Naive thymus-derived CD8-positive, alpha-beta T cell (primary cell): ENCODE measurements at places on chromosomes 5 and 9.

DNA sequence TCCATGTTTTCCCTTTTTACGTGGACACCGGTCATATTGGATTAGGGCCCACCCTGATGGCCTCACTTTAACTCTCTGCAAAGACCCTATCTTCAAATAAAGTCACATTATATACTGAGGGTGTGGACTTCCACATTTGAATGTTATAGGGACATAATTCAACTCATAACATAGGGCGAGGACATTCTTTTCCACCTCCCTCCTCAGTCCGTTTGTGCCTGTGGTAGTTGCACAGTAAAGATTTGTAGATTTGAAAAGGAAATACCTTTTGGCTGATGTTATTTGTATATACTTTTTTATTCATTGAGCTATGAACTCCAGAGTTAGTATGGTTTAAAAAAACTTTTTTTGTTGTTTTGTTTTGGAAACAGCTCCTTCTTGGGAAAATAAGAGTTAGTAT is 51.0 kb upstream of the DHFR start:
- DNase-seq, result no peak

DNA sequence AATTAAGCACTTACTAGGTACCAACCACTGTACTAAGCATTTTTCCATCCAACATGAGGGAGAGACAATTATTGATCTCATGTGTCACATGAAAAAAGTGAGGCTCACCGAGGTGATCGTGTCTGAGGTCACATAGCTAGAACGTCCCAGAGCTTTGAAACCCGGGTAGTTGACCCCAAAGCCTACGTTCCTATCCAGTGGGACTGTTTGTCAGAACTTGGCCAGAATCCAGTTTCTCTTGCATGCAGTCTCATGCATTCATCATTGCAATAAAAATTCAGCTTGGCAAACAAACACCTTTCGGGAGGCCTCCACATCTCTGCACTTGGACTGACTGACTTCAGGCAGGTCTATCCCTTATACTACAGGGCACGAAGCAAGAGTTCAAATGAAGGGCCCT is 23.4 kb upstream of the FAT2 start:
- DNase-seq, result no peak

- no peak for DNase-seq
Observed at GRCh38 chr9:99626426-99626825, 195.3 kb upstream of the NR4A3 start.

- DNase-seq, result no peak
Observed at GRCh38 chr9:124040186-124040931, 28.8 kb downstream of the LHX2 start.

DNA sequence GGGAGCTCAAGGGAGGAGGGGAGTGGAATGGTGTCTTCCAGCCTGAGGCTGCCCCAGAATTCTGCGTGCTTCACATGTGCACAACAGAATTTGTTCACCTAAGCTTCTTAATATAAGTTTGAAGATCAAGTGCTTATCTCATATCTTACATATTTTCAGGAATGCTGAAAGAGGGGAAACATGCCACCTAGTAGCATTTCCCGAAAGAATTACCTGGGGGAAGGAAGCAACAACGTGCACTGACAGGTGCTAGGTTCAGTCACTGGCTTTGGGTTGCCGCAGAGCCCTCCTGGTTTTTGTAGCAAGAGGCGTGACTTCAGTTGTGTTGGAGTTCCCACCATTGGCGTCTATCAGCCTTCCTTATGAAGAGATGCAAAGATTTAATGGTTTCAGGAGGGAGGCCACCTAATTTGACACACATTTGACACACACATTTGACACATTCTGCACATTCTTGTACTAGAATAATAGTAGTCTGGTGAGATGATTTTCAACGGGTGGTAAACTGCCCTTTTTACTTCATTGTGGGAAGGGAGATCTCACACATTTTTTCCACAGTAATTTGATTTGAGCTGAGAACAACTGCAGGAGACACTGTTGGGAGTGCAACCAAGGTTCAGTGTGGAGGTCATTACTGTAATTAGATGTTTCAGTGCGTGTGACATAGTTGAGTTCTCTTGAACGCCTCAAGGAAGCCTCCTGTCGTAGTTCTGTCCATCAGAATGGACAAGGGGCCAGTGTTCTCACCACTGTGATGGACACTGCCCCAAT is 481.3 kb downstream of the CCDC171 start:
- no peak for DNase-seq

DNA sequence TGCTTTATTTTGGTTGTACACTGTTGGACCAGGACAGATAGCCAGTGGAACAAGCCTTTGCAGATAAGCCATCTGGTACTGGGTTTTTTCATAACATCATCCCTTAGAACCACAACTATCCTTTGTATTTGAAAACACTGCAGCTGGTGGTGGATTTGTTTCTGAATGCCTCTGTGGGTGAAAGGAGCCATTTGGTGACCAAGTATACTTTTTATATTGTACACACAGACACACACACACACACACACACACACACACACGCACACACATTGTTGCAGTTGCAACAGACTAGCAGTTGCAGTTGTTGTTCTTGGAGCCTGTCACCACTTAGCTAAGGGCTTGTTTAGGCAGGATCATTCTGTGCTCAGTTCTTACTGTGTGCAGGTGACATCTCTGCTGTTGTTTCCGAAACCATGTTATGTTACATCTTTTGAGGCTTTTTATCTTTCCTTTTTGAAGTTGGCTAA is 22.9 kb upstream of the CAVIN4 start:
- no peak for DNase-seq

GRCh38 chr9:131805803-131806202 is 65.9 kb upstream of the RAPGEF1 start:
- DNase-seq, result no peak

- DNase-seq, result no peak
Observed at GRCh38 chr5:59798862-59799667, 94.5 kb downstream of the PDE4D start.

- no peak for DNase-seq
Observed at GRCh38 chr9:110911659-110912418, 126.4 kb downstream of the LPAR1 start.

GRCh38 chr5:111746791-111747190 is 10.2 kb downstream of the NREP start:
- no peak for DNase-seq

DNA sequence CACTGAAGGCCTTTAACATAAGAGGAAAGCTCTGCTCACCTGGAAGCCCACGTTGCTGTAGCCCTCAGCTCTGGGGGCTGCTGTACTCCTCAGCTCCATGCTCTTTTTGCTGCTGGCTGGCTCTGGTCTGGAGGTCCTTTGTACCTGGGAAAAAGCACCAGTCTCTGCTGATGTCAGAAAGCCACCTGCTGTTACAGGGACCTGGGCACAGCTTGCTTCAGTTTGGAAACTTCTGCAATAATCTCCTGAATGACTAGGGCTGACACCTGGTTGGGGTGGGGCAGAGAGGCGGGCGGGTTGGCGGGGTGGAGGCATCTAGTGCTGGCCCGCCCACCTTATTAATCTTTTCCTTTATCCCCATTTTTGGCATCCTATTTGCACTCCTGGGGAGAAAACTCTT is at the start of gene SLC28A3:
Gene SLC28A3 (minus strand): TSS at position 224 of the 400 bp plus-strand sequence. CDS start 125 bp downstream, at position 99.
- no peak for DNase-seq

- DNase-seq, result no peak
Observed at GRCh38 chr5:446066-446882, 3.3 kb downstream of the EXOC3 start.

GRCh38 chr9:123637945-123638634 is 282.1 kb downstream of the CRB2 start:
- DNase-seq, result peak; percentile 25

- peak; percentile 4 for DNase-seq
Observed at GRCh38 chr9:105385381-105385985, 62.4 kb upstream of the FSD1L start.

DNA sequence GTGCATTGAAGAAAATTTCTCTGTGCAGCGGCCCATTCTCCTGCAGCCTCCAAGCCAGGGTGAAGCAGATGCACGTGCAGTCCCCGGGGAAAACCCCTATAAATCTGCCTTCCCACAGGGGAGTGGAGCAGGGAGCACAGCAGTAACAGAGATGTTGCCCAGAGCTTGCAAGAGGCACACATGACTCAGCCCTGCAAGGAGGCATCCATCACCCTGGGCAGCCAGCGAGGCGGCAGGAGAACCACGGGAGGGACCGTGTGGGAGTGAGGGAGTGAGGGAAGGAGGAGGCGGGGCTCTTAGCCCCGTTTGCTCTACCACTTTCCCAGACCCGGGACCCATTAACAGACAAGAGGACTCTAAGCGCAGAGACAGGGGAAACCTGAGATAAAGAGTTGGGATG is 96.2 kb upstream of the ARAP3 start:
- no peak for DNase-seq

DNA sequence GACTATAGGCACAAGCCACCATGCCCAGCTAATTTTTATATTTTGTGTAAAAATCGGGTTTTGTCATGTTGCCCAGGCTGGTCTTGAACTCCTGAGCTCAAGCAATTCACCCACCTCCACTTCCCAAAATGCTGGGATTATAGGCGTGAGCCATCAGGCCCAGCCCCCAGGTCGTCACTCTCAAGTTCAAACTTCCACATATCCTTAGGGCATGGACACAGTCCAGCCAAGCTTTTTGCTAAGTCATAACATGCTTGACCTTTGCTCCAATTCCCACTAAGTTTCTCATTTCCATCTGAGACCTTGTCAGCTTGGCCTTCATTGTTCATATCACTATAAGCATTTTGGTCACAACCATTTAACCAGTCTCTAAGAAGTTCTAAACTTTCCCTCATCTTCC is 43.9 kb upstream of the ARAP3 start:
- DNase-seq, result no peak

DNA sequence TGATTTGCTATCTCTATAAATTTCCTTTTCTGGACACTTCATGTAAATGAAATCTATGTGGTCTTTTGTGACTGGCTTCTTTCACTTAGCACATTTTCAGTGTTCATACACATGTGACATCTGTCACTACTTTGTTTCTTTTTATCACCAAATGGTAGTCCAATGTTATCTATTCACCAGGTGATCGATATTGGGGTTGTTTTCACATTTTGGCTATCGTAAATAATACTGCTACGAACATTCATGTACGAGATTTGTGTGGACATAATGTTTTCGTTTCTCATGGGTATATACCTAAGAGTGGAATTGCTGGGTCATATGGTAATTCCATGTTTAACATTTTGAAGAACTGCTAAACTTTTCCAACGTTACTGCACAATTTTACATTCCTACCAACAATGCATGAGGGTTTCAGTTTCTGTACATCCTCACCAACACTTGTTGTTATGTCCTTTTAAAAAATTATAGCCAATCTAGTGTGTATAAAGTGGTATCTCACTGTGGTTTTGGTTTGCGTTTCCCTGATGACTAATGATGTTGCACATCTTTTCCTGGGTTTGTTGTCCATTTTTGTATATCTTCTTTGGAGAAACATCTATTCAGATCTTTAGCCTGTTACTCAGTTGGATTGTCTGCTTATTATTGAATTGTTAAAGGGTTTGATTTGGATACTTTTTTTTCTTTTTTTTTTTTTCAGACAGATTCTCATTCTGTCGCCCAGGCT is 263.0 kb downstream of the PDZD2 start:
- DNase-seq, result no peak

GRCh38 chr9:35605351-35606137 is 482 bp downstream of the TESK1 start:
- DNase-seq, result no peak

GRCh38 chr5:43305948-43306565 is 7.2 kb downstream of the HMGCS1 start:
- DNase-seq, result peak; percentile 24

GRCh38 chr5:26872337-26872736 is 166.0 kb downstream of the CDH9 start:
- no peak for DNase-seq

DNA sequence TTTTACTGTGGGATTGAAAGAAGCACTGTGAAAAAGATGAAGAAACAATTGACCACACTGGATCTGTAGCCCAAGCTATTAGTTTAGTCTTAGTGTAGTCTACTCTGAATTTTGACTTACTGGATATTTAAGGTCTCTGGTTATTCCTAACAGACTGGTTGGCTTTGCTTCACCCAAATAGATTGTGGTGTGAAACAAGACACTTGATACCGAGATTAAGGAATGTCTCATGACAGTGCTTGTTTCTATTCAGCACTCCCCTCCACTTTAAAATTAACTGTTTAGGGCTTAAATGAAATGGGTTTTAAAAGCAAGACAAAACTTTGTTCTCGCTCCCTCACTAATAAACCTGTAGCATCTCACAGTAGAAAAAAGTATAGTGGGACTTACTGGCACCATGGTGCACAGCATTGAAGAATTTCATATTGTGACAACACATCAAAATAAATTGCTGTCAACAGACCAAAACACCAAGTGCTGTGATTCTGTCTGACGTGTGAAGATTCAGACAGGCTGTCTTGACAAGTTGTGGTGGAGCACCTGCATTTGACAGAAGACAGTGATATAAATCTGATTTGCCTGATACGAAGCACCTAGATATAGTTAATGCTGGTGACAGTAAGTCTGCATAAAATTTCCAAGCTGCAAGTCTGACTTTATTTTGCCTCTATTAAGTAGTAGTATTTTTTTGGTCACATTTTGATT is 73.1 kb downstream of the PBX3 start:
- DNase-seq, result no peak

DNA sequence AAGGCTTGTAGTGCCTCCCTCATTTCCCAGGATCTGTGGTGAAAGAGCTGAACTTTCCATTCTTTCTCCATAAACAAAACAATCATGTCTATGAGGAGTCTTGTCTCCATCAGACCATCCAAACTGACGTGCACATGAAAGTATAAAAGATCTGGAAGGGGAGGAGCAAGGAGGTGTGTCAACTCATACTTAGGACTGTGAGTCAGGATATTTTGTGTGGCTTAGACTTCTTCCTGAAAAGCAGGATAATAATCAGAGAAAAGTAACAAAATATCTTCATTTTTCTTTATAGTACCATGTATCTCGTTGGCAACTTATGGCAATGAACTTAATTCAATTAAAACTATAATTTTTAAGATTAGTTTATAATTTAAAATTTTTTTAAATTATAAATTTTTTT is 96.0 kb upstream of the PRRC1 start:
- DNase-seq, result no peak

GRCh38 chr5:139004374-139005307 is 129.5 kb upstream of the LRRTM2 start:
- DNase-seq, result no peak

- DNase-seq, result no peak
Observed at GRCh38 chr5:72598401-72599064, 91.3 kb upstream of the ZNF366 start.
